Calu3 (cell line): ENCODE measurements at places on chromosomes 2 and 18. TPM values are rescaled to one million over a fixed set of nuclear protein-coding genes. Genes with fewer than 3 reads are reported as not detected.

DNA sequence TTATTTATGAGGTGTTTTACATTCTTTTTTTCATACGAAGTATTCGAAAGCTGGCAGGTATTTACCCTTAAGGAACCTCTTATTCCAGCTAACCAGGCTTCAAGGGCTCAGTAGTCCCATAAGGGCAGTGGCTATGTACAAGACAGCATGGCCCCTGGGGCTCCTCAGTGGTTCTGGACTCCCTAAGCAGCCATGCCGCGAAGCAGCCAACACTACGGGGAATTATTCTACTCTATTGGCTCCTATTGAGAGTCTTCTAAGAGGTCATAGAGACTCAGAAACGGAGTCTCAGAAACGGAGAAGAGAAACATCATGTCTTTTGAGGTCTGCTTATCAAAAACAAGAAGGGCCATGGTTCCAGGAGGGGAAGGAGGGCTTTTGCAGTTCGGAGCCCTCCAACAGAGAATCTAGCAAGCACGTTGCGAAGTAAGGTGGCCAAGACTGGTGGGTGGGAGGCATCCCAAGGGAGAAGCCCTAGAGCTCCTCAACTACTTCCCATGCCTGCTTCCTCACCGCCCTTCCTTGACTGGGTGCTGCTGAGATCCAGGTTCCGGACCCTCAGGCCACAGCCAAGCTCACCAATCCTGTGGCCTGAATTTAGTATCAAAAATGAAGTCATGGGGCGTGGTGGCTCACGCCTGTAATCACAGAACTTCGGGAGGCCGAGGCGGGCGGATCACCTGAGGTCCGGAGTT, 109.7 kb downstream of the INO80D start:
- no peaks in the 10 kb centered on the region for H3K27me3 ChIP-seq
- peak overlapping the region; percentile 87 for H3K27ac ChIP-seq
- peaks cover 14% of the 10 kb centered on the region for H3K36me3 ChIP-seq
- no peak for DNase-seq

- peak; percentile 49 for DNase-seq
- no peak overlapping the region for H3K4me3 ChIP-seq
Measured at GRCh38 chr18:9658087-9658641, 43.8 kb upstream of the PPP4R1 start.

- peaks cover 9% of the 10 kb centered on the region for H3K36me3 ChIP-seq
- DNase-seq = peak; percentile 23
- H3K27ac ChIP-seq = no peak overlapping the region
- H3K4me1 ChIP-seq = peaks cover 13% of the 10 kb centered on the region
Measured at GRCh38 chr2:182870227-182870626, 3.8 kb upstream of the FRZB start.

GRCh38 chr2:232276733-232277313, 101.7 kb upstream of the ALPP start:
- no peaks in the 10 kb centered on the region for H3K27me3 ChIP-seq
- no peak overlapping the region for H3K27ac ChIP-seq
- no peaks in the 10 kb centered on the region for H3K4me1 ChIP-seq
- no peak overlapping the region for H3K4me3 ChIP-seq
- H3K36me3 ChIP-seq = no peaks in the 10 kb centered on the region

DNA sequence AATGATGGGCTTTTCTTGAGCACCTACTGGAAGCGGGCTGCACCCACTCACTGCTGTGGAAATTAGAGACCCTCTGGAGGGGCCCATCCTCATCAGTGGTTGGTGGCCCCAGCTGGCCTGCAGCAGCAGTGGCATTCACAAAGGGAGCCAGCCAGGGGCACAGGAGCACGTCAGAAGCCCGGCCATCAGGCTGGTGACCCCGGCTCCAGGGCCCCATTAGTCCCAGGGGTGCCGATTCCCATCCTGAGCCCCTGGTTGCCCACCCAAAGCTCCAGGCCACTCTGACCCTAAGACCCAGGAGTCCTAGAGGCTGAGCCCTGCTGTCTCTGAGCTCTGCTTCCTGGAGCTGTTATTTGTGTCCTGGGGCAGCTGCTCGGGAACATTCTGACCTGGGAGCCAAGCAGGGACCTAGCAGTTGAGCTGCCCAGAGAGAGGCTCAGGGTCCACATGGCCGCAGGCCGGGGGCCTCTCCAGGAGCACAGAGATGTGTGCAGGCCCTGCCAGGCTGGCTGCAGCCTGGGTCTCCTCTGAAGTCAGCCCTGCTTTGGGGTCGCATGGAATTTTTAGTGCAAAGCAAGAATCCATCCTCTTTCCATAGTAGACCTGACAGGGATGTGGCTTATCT, 207.2 kb downstream of the KLHL29 start:
- H3K4me1 ChIP-seq = no peaks in the 10 kb centered on the region
- no peaks in the 10 kb centered on the region for H3K36me3 ChIP-seq
- no peak for DNase-seq
- no peaks in the 10 kb centered on the region for H3K27me3 ChIP-seq

- no peaks in the 10 kb centered on the region for H3K4me1 ChIP-seq
- no peak overlapping the region for H3K27ac ChIP-seq
- H3K36me3 ChIP-seq = no peaks in the 10 kb centered on the region
- H3K4me3 ChIP-seq = no peak overlapping the region
- DNase-seq = no peak
Measured at GRCh38 chr2:222398446-222398885, 25.9 kb upstream of the SGPP2 start.

- no peak for DNase-seq
- peaks cover 11% of the 10 kb centered on the region for H3K4me1 ChIP-seq
- no peak overlapping the region for H3K4me3 ChIP-seq
- H3K36me3 ChIP-seq = no peaks in the 10 kb centered on the region
- H3K27me3 ChIP-seq = no peaks in the 10 kb centered on the region
Measured at GRCh38 chr2:150513647-150514046, 26.2 kb upstream of the RND3 start.

DNA sequence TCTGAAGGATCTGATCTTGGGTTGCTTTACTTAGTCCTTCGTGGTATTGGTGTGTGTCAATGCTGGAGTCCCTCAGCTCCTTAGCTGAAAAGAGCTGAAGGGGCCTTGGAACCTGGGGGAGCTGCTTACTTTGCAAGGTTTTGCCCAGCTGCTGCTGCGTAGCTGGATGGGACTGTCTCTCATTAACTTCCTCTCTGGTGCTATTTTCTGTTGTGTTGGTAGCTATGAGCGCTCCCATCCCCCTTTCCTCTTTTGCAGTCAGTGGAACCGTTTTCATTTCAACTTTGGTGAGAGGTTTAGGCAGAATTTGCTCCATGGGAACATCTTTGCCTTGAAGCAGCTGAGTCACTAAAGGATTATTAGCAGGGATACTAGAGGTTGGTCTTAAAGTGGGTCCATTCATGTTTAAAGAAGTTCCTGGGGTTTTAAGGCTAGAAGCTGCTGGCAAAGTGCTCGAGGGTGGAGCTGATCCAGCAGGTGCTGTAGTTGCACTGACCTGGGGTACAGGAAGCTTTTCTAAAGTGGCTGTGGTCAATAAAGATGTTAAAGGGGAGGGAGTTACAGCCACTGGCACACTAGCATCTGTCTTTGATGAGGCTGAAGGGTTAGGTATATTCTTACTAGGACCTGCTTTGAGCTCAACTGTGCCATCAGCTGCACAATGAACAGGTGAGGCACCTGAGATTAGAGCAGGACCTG, 69.9 kb upstream of the DTNB start:
- no peaks in the 10 kb centered on the region for H3K27me3 ChIP-seq
- H3K36me3 ChIP-seq = peaks cover 18% of the 10 kb centered on the region
- H3K4me3 ChIP-seq = no peak overlapping the region
- H3K27ac ChIP-seq = no peak overlapping the region
- H3K4me1 ChIP-seq = peaks cover 9% of the 10 kb centered on the region

DNA sequence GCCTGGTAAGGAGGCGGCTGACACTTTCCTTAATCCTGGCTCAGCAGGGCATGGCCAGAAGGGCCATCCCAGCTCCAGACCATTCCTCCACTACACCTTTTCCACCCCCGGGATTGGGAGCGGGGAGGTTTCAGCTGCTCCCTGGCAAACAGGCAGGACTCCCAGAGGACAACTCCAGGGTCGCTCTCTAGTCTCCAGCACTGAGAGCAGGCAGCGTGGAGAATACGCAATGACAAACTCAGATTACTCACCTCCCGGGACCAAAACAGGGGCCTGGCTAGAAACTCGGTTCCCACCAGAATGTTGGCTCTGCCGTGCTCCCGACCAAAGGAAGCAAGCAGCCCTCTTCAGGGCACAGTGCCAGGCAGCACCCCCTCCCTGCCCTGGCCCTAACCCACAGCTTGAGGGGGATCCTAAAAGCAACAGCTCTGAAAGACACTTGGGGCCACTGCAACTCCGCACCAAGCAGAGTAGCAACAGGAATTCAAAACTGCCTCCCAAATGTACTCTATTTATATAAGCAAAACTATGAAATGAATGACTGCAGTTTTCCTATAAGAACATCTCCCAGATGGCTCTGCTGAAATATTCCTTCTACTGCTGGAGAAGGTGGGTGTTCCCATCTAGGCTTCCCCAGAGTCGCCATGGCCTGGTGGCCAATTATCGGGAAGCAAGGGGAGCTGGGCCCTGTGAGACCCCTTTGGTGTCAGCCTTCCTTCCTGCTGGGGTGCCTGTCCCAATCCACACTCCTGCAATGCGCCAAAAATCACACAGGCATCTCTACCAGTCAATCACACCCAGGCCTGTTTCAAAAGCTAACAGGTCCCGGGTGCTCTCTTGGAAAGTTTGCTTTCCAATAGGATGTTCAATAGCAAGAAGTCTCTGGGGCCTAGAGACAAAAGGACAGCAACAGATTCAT, 61.2 kb upstream of the POMC start:
- H3K4me3 ChIP-seq = no peak overlapping the region
- no peak overlapping the region for H3K27ac ChIP-seq
- H3K27me3 ChIP-seq = no peaks in the 10 kb centered on the region
- no peaks in the 10 kb centered on the region for H3K4me1 ChIP-seq
- H3K36me3 ChIP-seq = peaks cover 22% of the 10 kb centered on the region

- no peak overlapping the region for H3K4me3 ChIP-seq
- no peak for DNase-seq
- no peaks in the 10 kb centered on the region for H3K4me1 ChIP-seq
- H3K27me3 ChIP-seq = no peaks in the 10 kb centered on the region
Measured at GRCh38 chr2:1140389-1141003, 189.8 kb downstream of the SNTG2 start.

DNA sequence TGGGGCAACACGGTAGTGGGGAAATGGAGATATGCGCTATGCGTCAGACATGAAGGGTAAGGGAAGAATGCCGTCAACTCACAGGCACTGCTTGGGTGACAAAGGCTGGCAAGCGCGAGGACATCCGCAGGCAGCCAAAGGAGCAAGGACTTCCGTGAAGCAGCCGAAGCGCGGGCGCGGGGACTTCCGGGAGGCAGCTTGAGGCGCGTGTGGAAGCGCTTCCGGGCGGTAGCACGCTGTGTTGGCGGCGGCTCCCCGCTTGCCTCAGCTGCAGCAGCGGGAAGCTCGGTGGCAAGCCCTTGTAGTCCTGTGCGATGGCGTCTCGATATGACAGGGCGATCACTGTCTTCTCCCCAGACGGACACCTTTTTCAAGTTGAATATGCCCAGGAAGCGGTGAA, at the start of gene PSMA8:
Gene PSMA8 (plus strand): TSS at position 218 of the 400 bp plus-strand sequence. CDS start 97 bp downstream, at position 315.
- no peak within 1 kb of the TSS for H3K4me3 ChIP-seq
- no peak for DNase-seq
- H3K36me3 ChIP-seq = no peaks in the 10 kb centered on the region
- no peaks in the 10 kb centered on the region for H3K4me1 ChIP-seq
- no peak within 1 kb of the TSS for H3K27ac ChIP-seq
- H3K27me3 ChIP-seq = no peaks in the 10 kb centered on the region

- peaks cover 47% of the 10 kb centered on the region for H3K4me1 ChIP-seq
- H3K4me3 ChIP-seq = no peak overlapping the region
- no peak for DNase-seq
- H3K36me3 ChIP-seq = peaks cover 19% of the 10 kb centered on the region
- no peak overlapping the region for H3K27ac ChIP-seq
- no peaks in the 10 kb centered on the region for H3K27me3 ChIP-seq
Measured at GRCh38 chr18:3658529-3658928, 208.6 kb downstream of the TGIF1 start.

DNA sequence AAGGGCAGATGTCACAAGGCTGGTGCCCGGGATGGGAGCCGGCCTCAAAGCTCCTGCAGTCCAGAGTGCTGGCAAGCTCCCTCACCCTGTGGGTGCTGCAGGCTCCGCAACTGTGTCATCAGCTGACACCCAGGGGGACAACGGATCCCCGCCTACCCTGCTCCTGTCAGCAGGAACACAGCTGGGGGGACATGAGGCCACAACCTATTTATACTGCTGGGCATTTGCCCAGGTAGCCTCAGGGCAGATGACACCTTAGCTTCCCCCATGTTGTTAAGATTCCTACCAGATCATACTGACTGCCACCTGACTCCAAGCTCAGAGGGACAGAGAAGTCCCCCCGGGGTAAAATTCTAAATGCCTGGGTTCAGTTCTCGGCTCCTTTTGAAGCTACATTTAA, 1.2 kb downstream of the ANKRD23 start:
- DNase-seq = no peak
- no peaks in the 10 kb centered on the region for H3K4me1 ChIP-seq
- H3K27me3 ChIP-seq = no peaks in the 10 kb centered on the region
- peak overlapping the region; percentile 2 for H3K27ac ChIP-seq

Gene SLC38A11
- total RNA-seq = 0.57 and 1.6 TPM in 2 replicates

Gene PROKR1
- total RNA-seq = not detected in 2 replicates

Gene RNU2-63P
- total RNA-seq = not detected in 2 replicates

Gene FAM228B
- total RNA-seq = 7.4 and 8.3 TPM in 2 replicates

Gene NLRC4
- not detected in 2 replicates for total RNA-seq

Gene ELOA2
- total RNA-seq = not detected in 2 replicates
